Stomach (tissue), 19 donors: ENCODE measurements at places on chromosomes 7 and 10. TPM values are rescaled to one million over a fixed set of nuclear protein-coding genes. Genes with fewer than 3 reads are reported as not detected.
A peak's percentile ranks its signal among the peaks of the same experiment; 100 is the strongest.

AGBL3 gene
- total RNA-seq, result 2.9 TPM

GIMAP7 gene
- total RNA-seq, result 3.2 TPM

DNA sequence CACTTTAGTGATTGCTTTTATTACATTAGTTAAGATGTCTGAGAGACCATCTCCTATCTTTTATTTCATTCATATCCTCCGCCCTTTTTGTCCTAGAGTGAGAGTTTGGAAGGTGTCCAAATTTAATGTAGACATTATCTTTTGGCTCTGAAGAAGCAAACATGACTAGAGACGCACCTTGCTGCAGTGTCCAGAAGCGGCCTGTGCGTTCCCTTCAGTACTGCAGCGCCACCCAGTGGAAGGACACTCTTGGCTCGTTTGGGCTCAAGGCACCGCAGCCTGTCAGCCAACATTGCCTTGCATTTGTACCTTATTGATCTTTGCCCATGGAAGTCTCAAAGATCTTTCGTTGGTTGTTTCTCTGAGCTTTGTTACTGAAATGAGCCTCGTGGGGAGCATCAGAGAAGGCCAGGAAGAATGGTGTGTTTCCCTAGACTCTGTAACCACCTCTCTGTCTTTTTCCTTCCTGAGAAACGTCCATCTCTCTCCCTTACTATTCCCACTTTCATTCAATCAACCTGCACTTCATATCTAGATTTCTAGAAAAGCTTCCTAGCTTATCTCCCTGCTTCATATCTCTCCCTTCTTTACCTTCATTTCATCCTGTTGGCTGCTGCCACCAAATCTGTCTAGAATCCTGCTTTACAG is 10.4 kb upstream of the CLCN1 start:
- peak; percentile 86 for DNase-seq

DNA sequence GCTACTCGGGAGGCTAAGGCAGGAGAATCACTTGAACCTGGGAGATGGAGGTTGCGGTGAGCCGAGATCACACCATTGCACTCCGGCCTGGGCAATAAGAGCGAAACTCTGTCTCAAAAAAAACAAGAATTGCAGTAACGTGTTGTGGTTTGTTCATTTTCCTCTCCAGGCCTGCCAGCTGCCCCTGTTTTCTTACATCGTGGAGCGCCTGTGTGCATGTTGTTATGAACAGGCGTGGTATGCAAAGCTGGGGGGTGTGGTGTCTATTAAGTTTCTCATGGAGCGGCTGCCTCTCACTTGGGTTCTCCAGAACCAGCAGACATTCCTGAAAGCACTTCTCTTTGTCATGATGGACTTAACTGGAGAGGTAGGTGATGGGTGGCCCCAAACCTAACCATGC is 52.1 kb downstream of the TRRAP start:
- no peak for DNase-seq

GRCh38 chr7:19104811-19105210 is 12.6 kb downstream of the TWIST1 start:
- no peak for DNase-seq

- no peak for DNase-seq
Measured at GRCh38 chr7:41294556-41295454, 408.1 kb downstream of the INHBA start.

DNA sequence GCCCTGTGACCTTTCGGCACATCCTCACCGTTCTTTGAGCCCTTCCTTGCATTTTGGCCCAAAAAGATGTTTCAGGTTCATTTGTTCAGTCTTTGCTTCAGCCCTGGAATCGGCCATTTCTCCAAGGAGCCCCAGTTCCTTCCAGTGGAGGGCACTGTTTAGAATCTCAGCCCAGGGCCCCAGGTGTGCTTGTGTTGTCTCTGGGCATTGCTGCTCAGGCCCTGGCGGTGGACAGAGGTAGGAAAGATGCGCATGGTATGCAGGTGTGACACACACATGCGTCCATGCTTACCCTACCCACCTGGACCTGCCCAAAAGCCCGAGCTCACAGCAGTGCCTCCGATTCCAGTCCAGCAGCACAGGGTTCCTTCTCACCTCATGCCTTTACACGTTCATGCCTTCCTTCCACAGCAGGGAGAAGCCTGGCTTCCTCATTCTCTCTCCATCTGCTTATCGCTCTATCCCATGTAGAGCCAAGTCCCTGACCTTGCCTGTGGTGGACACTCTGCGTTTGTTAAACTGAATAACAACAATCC is 70.6 kb downstream of the LHPP start:
- DNase-seq, result no peak

- no peak for DNase-seq
Measured at GRCh38 chr10:96208271-96208670, 63.1 kb downstream of the BLNK start.

GRCh38 chr10:112382515-112383235 is 8.8 kb downstream of the ACSL5 start:
- no peak for DNase-seq

PDZD7 gene
- total RNA-seq, result not detected

A1CF gene
- 0.43 TPM for total RNA-seq

DNA sequence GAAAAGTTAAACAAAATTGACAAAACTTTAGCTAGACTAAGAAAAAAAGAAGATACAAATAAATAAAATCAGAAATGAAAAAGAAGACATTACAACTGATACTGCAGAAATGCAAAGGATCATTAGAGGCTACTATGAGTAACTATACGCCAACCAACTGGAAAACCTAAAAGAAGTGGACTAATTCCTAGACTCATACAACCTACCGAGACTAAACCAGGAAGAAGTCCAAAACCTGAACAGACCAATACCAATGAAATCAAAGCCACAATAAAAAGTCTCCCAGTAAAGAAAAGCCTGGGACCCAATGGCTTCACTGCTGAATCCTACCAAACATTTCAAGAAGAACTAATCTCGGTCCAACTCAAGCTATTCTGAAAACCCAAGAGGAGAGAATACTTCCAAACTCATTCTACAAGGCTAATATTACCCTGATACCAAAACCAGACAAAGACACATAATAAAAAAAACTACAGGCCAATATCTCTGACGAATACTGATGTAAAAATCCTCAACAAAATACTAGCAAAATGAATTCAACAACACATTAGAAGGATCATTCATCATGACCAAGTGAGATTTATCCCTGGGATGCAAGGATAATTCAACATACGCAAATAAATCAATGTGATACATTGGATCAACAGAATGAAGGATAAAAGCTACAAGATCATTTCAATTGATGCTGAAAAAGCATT is 20.3 kb downstream of the ELAPOR2 start:
- no peak for DNase-seq

MRPS24 gene
- not detected for total RNA-seq

- peak; percentile 91 for DNase-seq
Measured at GRCh38 chr10:21173802-21174714, 276.9 kb upstream of the NEBL start.

- DNase-seq, result no peak
Measured at GRCh38 chr10:5281356-5281755, 83.4 kb upstream of the UCN3 start.

DNA sequence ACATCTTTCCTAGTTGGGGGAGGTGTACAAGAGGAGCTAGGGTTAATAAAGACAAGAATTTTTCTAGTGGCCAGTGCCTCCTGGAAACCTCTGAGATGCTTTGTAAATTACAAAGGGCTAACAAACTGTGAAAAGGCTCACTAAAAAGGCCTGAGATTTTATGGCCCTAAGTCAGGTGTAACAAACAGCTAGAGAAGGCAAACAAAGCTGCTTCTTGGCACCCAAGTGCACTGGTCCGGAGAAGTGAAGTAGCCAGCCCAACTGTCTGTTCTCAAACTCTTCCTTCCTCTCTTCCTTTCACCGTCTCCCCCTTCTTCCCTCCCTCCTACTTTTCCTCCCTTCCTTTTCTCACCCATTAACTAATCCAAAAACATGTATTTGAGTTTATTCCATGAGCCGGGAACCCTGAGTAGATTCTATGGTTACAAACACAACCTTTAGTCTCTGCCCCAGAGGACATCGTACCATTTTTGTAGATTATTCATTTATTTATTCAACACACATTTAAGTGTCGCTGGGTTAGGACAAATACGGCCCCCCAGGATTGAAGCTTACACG is 143.4 kb upstream of the PCGF5 start:
- no peak for DNase-seq

DNA sequence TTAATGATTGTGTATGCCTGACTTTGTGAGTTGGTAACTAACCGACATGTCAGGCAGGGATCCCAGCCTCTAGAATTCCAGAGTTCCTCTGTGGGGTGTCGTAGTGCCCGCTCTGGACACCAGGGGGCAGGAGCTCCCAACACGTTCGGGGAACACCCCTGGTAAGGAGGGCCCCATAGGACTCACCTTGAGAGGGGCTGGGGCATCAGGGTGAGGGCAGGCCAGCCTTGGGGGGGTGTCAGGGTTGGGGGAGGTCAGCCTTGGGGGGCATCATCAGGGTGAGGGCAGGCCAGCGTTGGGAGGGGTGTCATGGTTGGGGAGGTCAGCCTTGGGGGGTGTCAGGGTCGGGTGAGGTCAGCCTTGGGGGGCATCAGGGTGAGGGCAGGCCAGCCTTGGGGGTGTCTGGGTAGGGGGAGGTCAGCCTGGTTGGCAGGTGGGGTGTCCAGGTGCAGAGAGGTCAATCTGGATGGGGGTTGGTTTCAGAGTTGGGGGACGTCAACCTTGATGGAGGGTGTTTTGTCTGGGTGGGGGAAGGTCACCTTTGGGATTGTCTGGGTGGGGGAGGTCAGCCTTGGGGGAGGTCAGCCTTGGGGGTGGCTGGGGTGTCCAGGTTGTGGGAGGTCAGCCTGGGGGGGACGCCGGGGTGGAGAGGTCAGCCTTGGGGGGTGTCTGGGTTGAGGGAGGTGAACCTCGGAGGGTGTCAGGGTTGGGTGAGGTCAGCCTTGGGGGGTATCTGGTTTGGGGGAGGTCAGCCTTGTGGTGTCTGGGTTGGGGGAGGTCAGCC is 45.6 kb upstream of the SUN1 start:
- DNase-seq, result peak; percentile 80

DNA sequence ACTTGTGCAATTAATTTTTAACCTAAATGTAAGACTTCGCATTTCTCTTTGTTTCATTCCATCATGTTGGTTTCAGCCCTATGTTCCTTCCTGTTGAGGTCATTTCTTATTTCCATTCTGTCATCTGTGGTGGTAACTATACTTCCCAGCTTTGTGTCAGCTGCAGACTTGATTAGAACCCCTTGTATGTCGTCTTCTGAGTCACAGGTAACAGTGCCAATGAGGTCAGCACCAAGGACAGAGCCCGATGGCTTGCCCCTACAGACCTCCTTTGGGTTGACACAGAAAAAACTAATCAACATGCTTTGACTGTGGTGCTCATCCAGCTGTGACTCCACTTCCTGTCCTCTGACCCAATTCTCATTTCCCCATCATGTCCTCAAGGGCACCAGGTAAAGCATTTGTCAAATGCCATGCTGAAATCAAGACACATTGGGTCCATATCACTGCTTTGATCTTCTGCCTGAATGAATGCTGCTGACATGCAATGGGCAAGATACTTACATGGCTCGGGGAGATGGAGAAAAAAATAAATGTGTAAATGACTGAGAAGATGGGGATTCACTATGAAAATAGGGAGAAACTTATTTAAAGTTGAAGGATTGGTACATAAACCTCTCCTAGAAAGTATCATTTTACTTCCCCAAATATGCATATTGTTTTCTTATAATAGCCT is 25.6 kb upstream of the CRTAC1 start:
- no peak for DNase-seq

DNA sequence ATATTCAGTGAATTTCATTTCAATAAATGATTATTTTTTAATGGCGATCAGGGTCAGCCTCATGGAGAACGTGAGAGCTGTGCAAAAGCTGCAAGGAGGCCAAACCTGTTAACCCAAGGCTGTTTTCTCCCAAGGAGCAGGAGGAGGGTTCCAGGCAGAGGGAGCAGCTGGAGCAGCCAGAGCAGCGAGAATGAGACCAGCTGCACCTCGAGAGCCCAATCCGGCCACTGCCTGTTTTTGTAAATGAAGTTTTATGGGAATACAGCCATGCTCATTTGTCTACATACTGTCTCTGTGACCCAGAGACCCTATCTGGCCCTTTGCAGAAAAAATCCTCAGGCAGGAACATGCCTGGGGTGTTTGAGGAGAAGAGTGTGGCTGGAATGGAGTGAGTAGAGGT is 104.9 kb downstream of the GRK5 start:
- no peak for DNase-seq

GRCh38 chr10:124963866-124964720 is 22.2 kb downstream of the ZRANB1 start:
- DNase-seq, result no peak

METTL27 gene
- 4.8 TPM for total RNA-seq

GRCh38 chr10:48805848-48806247 is 121.2 kb downstream of the WDFY4 start:
- DNase-seq, result no peak

DNA sequence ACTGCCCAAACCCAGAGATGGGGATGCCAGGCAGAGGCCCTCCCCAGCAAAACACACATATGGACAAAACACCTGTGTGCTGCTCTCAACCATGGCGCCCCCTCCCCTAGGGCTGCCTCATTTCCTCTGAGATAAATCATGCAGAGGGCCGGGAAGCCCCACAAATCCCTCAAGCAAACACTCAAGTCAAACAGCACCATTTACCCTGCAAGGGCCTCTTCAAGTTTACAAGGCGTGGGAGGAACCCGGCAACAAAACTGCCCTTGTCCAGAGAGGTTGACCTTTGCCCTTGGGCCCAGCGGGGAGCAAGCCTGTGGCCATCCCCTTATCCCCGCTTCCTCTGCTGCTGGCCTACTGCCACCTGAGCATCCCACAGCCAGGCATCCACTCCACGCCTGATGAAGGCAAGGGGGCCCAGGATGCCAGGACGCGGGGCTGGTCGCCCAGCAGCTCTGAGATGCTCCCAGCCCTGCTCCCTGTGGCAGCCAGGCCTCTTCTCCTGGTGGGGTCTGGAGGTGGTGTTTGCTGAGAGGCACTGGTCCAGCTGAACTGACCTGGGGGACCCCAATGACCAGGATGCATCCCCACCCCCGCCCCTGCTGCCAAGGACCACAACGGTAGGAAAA is 77.4 kb downstream of the DLG5 start:
- DNase-seq, result peak; percentile 45

- DNase-seq, result no peak
Measured at GRCh38 chr7:93923942-93924341, 2.4 kb downstream of the GNG11 start.

GRCh38 chr7:107267138-107267537 is 98.3 kb downstream of the HBP1 start:
- DNase-seq, result no peak

- DNase-seq, result no peak
Measured at GRCh38 chr7:148581624-148582023, 8.9 kb upstream of the C7orf33 start.

SGCE gene
- 130 TPM for total RNA-seq

CUL2 gene
- total RNA-seq, result 11.6 TPM

CDNF gene
- total RNA-seq, result 4.2 TPM

- no peak for DNase-seq
Measured at GRCh38 chr10:69321039-69321715, 42.9 kb downstream of the HK1 start.
